ENCODE measurements at places on chromosomes 3 and 15.

DNA sequence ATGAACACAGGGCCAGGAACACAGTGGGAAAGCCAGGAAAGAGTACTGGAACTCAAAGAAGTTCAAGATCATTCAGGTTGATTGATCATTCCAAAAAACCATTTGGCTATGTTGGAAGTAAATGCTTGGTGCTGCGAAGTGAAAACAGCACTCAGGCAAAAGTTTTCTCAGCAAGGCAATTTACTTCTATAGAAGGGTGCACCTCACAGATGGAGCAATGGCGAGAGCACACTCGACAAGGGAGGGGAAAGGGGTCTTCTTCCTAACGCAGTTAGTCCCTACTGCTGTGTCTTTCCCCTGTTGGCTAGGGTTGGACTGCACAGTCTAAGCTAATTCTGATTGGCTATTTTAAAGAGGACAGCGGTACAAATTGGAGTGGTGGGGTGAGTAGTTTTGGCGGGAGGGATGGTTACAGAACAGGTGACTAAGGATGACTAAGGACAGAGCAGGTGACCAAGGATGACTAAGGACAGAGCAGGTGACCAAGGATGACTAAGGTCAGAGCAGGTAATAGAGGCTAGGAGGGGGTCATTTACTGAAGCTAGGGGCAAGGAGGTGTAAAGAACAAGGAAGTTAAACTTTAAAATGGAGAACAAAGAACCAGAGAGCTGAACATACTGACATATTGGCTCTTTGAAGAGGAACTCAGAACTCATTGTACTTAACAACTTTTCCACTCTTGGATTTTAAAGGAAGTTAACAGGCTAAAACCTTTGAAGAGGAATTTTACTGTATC is 43.3 kb downstream of the HOMER2 start:
- no peak for DNase-seq

- no peak for DNase-seq
These were observed 230.1 kb upstream of the UBE2E1 start for GRCh38 chr3:23575697-23576096.

GRCh38 chr3:142027735-142028134 is 121.6 kb downstream of the TFDP2 start:
- peak; percentile 41 for DNase-seq

GRCh38 chr3:156639414-156640023 is 34.9 kb upstream of the TIPARP start:
- no peak for DNase-seq

GRCh38 chr15:91861223-91861622 is 7.7 kb downstream of the SLCO3A1 start:
- no peak for DNase-seq

GRCh38 chr3:188573956-188574355 is 420.0 kb downstream of the LPP start:
- no peak for DNase-seq

GRCh38 chr3:179973931-179974361 is 62.8 kb downstream of the PEX5L start:
- no peak for DNase-seq

- DNase-seq = no peak
These were observed 270.3 kb downstream of the ERC2 start for GRCh38 chr3:56197991-56198390.

DNA sequence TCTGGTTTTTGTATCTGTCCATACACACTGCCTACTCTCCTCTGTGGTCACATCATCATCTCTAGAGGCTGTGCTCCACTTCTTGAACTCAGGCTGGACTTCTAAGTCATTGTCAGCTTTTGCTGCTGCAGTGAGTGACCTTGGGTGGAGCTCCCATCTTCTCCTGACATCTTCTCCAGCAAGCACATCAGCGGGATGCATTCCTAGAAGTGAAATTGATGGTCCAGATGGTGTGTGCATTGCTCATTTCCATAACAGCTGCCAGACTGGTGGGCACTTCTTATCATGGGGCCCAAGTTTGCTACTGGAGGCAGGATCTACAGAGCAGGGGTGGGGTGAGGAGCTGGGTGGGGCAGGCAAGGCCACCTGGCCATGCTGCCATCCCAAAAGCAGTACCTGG is 109.9 kb downstream of the DNAJB8 start:
- DNase-seq = no peak

DNA sequence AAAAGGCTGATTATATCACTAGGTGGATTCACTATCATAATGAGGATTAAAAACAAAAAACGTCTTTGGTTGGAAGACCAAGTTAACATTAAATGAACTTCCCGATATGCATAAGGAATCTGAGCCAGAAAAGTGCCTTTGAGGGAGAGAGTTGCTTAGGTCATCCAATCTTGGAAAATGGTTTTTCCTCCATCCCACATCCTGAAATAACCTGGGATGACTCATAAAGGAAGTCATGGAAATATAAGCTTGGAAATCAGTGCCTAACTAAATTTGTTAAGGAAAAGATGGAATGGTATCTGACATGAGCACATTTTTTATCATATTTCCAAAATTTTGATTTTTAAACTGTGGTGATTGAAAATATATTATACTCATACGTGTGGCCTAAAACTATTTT is 66.0 kb downstream of the KBTBD8 start:
- DNase-seq = no peak

DNA sequence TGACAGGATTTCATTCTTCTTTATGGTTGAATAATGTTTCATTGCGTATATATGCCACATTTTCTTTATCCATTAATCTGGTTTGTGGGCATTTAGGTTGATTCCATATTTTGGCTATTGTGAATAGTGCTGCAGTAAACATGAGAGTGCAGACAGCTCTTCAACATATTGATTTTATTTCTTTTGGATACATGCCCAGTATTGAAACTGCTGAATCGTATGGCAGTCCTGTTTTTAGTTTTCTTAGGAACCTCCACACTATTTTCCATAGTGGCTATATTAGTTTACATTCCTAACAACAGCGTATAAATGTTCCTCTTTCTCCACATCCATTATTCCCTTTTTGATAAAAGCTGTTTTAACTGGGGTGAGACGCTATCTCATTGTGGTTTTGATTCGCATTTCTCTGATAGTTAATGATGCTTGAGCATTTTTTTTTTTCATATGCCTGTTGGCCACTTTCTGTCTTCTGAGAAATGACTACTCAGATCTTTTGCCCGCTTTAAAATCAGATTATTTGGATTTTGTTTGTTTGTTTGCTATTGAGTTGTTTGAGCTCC is 21.7 kb downstream of the AQP9 start:
- no peak for DNase-seq

DNA sequence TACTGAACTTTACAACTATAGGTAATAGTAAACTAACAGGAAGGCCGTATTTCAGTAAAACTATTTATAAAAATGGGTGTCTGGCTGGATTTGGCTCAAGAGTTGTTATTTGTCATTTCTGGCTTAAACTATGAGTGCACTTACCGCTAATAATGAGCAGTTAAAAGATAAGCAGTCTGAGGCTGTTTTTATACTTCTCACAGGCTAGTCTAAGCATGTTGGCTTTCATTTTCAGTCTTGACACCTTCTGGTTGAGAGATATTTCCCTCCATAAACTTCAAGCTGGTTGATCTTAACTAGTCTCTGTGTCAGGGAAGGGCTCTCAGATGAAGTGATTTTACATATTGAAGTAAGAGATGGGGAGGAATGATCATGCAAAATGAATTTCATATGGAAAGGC is 96.1 kb downstream of the RSRC1 start:
- no peak for DNase-seq

- DNase-seq = no peak
These were observed 207.9 kb upstream of the GADL1 start for GRCh38 chr3:31102196-31102879.

DNA sequence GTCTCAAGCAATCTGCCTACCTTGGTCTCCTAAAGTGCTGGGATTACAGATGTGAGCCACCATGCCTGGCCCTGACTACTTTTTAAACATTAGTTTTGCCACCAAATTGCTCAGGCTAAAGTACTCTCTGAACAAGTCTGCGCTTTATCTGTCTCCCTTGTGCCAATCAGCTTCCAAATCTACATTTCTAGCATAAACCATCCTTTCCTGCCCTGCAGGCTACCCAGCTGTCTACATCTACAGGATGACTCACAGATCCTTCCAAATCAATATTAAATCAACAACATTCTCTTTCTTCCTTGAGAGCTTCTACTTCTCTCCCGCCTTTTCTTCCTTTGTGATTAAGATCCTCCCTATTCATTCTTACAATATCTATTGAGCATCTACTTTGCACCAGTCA is 16.0 kb upstream of the ATOSA start:
- no peak for DNase-seq

DNA sequence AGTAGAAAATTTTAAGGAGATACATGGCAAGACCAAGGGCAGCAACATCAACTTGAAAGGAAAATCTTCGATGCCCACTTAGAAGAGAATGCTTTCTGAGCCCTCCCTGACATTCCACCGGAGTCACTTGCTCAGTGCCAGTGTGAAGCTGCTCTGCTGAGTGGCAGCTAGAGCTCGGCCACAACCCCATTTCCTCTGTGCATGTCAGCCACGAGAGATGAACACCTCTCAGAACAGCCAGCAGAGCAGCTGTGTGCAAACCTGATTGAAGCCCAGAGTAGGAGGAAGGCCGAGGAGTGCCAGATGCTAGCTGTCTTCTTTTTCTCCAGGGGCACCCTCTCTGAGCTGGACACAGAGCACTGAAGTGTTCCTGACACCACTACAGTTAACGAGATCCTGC is 12.2 kb downstream of the TARS3 start:
- no peak for DNase-seq

GRCh38 chr3:198092276-198092675 is 132.3 kb downstream of the LMLN start:
- no peak for DNase-seq

DNA sequence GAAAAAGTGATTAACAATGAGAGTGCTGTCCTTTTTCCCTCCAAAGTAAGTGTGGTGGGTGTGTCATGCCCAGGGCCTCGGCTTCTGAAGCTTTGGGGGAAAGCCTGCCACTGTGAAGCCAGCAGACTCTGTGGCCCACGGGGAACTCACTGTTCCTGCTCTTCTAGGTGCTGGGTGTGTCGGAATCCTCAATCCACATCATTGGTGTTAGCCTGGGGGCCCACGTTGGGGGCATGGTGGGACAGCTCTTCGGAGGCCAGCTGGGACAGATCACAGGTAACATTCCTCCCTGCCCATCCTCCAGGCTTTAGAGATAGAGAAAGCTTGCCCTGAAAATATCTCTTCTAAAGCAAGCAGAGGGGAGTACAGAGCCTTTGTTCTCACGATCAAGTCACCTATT is 11.6 kb downstream of the PLA1A start:
- DNase-seq = no peak

DNA sequence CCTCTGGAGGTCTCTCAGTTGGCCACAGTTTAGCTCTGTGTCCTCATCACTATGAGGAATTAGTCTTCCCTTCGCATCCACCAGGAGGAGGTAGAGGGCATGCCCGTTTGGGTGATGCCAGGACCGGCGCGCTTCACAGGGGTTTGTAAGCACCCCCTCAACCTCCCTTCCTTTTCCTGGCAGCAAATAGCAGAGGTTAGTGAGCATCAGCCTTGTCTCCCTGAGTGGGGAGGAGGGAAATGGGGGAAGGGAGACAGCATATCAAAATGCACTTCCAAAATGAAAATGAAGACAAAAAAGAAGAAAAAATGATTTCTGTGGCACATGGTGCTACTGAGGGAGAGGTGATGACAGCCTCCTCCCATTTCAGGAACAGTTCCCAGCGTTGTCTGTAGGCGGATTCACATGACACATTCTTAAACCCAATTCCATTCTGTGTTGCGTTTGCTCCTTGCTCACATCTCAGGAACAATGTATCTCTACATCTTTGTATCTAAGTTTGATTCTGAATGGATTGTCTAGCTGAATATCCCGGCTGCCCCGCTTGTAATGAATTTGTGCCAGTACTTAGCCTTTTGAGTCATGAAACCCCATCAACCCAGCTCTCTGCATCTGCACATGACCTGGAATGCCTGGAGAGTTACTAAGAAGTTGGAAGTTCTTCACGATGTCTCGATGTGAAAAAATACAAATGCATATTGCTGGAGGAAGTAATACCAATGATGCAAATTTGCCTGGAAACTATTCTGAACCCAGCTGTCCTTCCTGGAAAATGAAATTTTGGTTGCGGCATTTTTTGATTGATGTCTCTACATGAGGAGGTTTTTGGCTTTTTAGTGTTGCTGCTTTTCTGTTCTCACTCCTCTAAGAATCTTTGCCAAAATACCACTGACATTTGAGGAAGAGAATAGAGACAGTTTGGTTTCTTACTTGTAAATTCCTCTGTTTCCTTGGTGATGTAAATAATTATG is 45.2 kb downstream of the TYRO3 start:
- peak; percentile 57 for DNase-seq

GRCh38 chr3:28824316-28824715 is 456.6 kb upstream of the RBMS3 start:
- DNase-seq = no peak

GRCh38 chr15:71332431-71333004 is 217.2 kb downstream of the THSD4 start:
- DNase-seq = no peak

- DNase-seq = no peak
These were observed 37.5 kb upstream of the ZBTB38 start for GRCh38 chr3:141330718-141331376.

- no peak for DNase-seq
These were observed 89.5 kb upstream of the IQSEC1 start for GRCh38 chr3:13162549-13163320.

DNA sequence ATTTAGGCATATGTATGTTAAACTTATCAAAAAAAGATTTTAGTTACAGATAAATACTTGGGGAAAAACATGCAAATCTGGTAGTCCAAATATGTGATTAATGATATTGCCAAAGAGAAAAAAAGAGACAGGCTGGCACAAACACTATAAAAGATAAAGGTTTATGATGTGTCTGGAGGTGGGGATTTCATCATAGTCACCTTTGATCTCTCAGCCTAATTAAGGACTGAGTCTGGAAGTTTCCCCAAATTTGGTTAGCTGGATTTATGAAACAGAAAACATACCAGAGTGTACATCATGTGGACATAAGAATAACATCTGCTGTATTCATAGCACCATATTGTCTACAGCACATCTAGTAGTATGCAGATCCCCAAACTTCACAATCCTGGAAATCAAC is 157.0 kb downstream of the FGF12 start:
- no peak for DNase-seq

DNA sequence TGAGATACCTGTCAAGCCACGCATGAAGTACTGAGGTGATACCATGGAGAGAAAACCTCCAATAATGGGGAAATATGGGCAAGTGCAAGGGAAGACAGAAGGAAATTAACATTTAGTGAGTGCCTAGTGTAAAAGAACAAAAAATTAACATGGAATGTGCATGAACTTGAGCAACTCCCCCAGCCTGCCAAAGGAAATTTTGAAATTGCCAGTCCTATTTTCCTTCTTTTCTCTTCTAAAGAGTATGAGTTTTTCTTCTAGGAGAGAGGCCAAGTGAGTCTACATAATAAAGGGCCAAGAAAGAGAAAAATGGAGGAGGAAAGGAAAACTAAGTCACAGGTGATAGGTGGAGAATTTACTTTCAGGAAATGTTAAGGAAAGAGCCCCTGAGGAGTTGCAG is 602.4 kb upstream of the MDFIC2 start:
- no peak for DNase-seq

- DNase-seq = peak; percentile 70
These were observed at the start of gene HGD for GRCh38 chr3:120682095-120682681. Gene HGD, minus strand, starts transcription at chr3:120682239. Its CDS starts 128 bp downstream, at chr3:120682111.
